ENCODE measurements at places on chromosomes 13 and 19. TPM values are rescaled to one million over a fixed set of nuclear protein-coding genes. Genes with fewer than 3 reads are reported as not detected.

The EDDM13 gene
- 1.9 TPM for polyA plus RNA-seq

The ZNF541 gene
- polyA plus RNA-seq: 0.23 TPM

The ZNF90 gene
- 12.6 TPM for polyA plus RNA-seq

The ZNF560 gene
- 0.83 TPM for polyA plus RNA-seq

The CEACAM8 gene
- not detected for polyA plus RNA-seq

The SLC6A16 gene
- 2.6 TPM for polyA plus RNA-seq

The COX7A1 gene
- polyA plus RNA-seq: 28.2 TPM

The KLK8 gene
- 1.2 TPM for polyA plus RNA-seq

The CYP4F12 gene
- 0.49 TPM for polyA plus RNA-seq

The PSG6 gene
- not detected for polyA plus RNA-seq

The PRX gene
- polyA plus RNA-seq: 11.1 TPM

The UBE2L5 gene
- polyA plus RNA-seq: 0.47 TPM

The AMH gene
- polyA plus RNA-seq: 1.1 TPM

The ZNF222 gene
- polyA plus RNA-seq: 10.2 TPM

The MAP4K1 gene
- polyA plus RNA-seq: 2.9 TPM

The TMEM190 gene
- polyA plus RNA-seq: not detected

The CBY2 gene
- 0.44 TPM for polyA plus RNA-seq

The KLK13 gene
- polyA plus RNA-seq: 0.33 TPM

The IL11 gene
- 0.90 TPM for polyA plus RNA-seq

The RANBP3 gene
- polyA plus RNA-seq: 66.9 TPM

The CYP2A6 gene
- not detected for polyA plus RNA-seq

The PDE4C gene
- 1.0 TPM for polyA plus RNA-seq

The GJB6 gene
- polyA plus RNA-seq: 2.6 TPM

The CYP2A7 gene
- not detected for polyA plus RNA-seq

The ZSCAN4 gene
- 0.06 TPM for polyA plus RNA-seq

The SIGLECL1 gene
- polyA plus RNA-seq: not detected

The DKKL1 gene
- 4.7 TPM for polyA plus RNA-seq

The SPTBN4 gene
- 0.65 TPM for polyA plus RNA-seq

The ZNF491 gene
- polyA plus RNA-seq: 3.9 TPM

The ZNF681 gene
- polyA plus RNA-seq: 5.8 TPM

The CCL25 gene
- 0.22 TPM for polyA plus RNA-seq
